ENCODE measurements at places on chromosomes 3 and 15.

DNA sequence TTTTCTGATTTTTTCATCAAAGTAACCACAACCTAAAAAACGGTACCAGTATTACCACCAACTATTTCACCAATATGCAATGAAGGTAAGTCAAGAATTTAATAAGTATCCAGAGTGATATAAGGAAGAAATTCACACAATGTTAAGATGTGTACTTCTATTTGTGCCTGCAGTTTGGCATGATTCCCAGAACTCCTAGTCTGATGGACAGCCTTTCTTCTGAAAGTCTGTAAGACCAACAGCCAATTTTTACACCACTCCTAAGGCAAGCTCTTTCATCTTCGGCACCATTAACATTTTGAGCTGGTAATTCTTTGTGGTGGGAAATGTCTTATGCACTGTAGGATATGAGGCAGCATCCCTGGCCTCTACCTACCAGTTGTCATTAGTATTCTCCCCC, 108.3 kb downstream of the VPS13C start:
- DNase-seq = no peak

DNA sequence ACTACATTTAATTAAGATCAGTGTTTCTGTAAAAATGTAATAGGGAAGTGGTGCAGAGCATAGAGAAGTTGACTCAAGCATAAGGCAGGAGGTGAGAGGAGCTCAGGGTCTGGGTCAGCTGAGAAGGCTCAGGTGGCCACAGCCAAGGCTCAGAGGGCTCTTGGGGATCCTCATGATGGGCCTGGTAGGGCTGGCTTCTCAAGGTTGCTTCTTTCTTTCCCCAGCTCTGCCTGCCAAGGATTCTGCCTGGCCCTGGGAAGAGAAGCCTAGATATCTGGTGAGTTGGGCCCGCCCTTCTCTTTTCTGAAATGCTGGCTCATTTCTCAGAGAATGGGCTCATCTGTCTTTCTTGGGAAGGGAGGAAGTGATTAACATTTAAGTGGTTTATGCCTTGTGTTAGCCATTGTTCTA, 6.5 kb downstream of the ZNF589 start:
- no peak for DNase-seq

DNA sequence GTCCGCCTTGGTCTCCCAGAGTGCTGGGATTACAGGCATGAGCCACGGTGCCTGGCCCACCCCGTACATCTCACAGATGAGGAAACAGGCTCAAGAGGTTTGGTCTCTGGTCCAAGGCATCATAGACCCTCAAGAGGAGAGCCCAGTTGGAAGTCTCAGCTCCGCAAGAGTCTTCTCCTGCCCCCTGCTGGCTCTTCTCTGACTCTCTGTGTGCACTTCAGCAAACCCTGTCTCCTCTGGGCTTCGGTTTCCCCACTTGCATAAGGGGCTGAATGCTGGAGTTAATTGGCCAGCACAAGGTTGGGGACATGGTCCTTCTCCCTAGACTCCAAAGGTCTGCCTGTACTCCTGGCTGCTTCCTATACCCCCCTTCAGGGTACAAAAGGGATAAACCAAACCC, 3.9 kb downstream of the MST1R start:
- DNase-seq = no peak

- no peak for DNase-seq
These were observed 44.2 kb downstream of the SGO1 start for GRCh38 chr3:20141851-20142250.

GRCh38 chr3:111603679-111604078, 8.5 kb upstream of the ZBED2 start:
- DNase-seq = no peak

Measured in stimulated activated CD8-positive, alpha-beta memory T cell treated with anti-CD3 and anti-CD28 coated beads, Interleukin-4, amount 100 ng/mL, for 24 hours (primary cell).